ENCODE measurements at places on chromosomes 2 and 18.

DNA sequence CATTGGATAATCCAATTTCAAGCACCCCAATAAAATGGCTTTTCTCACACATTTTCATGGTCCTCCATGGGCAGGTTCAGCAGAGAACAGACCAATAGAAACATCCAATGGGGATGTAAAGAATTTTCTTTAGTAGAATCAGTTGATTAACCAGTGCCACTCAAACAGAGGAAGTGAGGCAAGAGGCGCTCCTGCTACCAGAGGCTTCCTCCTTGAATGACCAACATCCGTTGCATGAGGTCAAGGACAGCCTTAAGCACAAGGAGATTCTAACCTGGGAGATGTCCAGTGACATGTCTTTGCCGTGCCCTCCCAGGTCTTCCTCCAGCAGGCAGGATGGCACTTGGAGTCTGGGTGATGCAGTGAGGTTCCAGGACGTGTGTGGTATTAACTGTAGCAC, 146.6 kb downstream of the PIEZO2 start:
- H3K27me3 ChIP-seq = peaks cover 2% of the 10 kb centered on the region
- H3K27ac ChIP-seq = no peak overlapping the region
- DNase-seq = no peak
- H3K4me1 ChIP-seq = no peaks in the 10 kb centered on the region

DNA sequence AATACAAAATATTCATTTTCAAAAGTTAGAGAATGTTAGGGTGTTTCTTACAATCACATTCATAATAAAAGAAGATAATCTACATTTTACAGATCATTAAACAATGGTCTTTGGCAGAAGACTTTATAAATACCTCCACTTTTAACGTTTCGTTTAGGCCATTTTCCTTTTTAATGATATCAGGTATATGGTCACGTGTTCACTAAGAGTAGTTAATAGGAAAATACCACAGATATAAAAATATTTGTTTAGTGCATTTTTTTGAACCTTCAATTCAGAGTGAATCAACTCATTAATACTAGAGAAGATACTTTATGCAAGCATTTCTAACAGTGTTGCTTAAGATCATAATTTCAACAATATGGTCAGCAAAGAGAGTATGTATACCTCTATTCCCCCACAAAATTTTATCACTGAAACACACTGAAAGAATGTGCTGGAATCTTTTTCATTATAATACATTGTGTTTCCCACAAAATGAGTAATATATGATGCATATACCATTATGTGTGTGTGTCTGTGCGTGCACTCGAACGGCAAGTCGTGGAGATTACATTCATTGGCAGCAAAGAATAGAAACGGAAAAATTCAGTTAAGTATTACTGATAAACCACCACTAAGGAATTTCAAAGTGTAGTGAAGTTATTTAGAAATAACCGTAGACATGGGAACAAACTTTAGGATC, 319.9 kb upstream of the THUMPD2 start:
- no peaks in the 10 kb centered on the region for H3K4me1 ChIP-seq
- H3K27ac ChIP-seq = no peak overlapping the region
- H3K27me3 ChIP-seq = peaks cover 3% of the 10 kb centered on the region
- no peak for DNase-seq
- H3K4me3 ChIP-seq = no peak overlapping the region

DNA sequence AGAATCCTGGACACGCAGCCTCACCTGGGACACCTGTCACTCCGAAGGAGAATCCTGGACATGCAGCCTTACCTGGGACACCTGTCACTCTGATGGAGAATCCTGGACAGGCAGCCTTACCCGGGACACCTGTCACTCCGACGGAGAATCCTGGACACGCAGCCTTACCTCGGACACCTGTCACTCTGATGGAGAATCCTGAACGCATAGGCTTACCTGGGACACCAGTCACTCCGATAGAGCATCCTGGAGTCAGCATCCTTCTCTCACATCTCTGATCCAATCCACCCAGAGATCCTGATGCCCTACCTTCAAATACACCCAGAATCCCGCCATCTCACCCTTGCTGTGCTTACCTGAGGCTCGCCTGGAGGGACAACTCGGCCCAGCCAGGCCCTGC, 154.9 kb downstream of the NDUFA10 start:
- no peak overlapping the region for H3K27ac ChIP-seq
- no peak for DNase-seq
- H3K4me1 ChIP-seq = no peaks in the 10 kb centered on the region
- H3K36me3 ChIP-seq = no peaks in the 10 kb centered on the region
- no peak overlapping the region for H3K4me3 ChIP-seq

DNA sequence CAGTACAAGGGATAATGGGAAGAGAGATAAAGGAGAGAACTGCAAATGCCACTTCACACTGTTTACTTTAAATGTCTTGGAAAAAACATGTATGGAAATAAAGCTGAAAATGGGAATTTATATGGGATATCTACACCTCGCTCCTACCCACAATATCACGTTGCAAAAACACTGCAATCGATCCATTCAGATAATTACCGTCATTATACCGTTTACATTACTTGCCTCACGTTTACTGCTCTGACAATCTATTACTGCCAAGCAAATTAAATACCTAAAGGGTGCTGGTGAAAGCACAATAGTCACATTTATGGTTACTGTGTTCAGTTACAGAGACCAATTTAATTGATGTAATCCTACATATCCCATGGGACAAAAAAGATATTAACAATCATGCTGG, 214.7 kb upstream of the LYPD1 start:
- H3K4me1 ChIP-seq = no peaks in the 10 kb centered on the region
- no peaks in the 10 kb centered on the region for H3K36me3 ChIP-seq
- no peak overlapping the region for H3K4me3 ChIP-seq
- DNase-seq = no peak

- no peak for DNase-seq
- no peak overlapping the region for H3K27ac ChIP-seq
- no peaks in the 10 kb centered on the region for H3K36me3 ChIP-seq
- H3K4me3 ChIP-seq = no peak overlapping the region
Observed at GRCh38 chr2:48829036-48829435, 73.5 kb upstream of the LHCGR start.

DNA sequence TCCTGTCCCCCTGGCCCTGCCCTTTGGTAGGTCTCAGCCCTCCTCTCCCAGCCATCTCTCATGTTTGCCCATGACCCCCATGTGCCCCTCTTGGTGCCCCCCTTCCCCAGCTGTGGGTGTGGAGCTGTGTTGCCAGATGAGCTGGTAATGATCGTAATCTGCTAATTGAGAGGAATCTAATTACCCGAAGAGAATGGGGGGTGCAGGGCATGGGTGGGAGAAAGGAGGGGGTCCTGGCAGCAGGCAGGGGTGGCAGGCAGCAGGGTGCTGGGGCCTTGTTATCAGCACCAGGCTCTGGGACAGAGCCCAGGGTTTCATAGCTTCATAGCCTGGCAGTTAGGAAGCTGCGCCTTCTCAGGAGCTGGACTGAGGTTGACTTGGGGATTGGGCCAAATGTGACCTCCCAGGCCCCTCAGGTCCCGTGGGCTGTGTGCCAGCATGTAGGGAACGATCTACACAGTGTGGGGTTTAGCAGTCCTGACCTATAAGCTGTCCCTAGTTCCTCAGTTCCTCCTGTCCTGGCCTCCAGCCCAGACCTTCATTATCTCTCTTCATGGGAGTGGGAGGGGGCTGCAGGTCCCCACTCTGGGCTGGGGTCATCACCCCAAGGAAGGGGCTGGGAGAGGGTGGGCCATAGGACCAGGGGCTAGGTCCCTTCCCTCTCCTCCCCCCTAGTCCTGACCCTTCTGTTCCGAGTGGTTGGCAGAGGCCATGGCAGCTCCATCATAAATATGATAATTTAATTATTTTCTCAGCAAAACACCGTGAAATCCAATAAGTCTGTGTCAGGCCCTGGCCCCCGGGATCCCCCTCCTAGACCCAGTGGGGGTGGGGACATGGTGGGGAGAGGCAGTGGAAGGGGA, 6.5 kb upstream of the ASIC4 start:
- H3K4me1 ChIP-seq = peaks cover 7% of the 10 kb centered on the region
- peaks cover 33% of the 10 kb centered on the region for H3K27me3 ChIP-seq
- H3K27ac ChIP-seq = no peak overlapping the region
- no peak for DNase-seq

DNA sequence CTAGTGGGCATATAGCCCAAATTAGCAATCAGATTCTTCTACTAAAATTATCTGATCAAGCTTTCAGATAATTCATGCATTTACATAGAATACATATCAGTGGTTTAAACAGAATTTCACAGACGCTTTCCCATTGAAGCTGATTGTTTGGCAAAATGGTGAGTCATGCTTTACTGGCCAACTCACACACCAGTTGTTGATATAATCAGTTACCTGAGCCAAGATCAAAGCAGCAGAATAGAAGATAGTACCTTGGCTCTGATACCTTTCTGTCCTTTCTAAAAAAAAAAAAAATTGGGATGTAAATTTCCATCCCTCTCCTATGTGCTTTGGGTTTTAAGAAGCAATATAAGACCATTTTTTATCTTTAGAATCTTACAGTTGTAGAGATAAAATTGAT, 178.0 kb downstream of the MCFD2 start:
- no peak overlapping the region for H3K4me3 ChIP-seq
- peaks cover 4% of the 10 kb centered on the region for H3K36me3 ChIP-seq
- no peak overlapping the region for H3K27ac ChIP-seq
- peaks cover 6% of the 10 kb centered on the region for H3K4me1 ChIP-seq

- H3K4me3 ChIP-seq = no peak overlapping the region
- DNase-seq = peak; percentile 69
- no peak overlapping the region for H3K27ac ChIP-seq
- H3K36me3 ChIP-seq = no peaks in the 10 kb centered on the region
Observed at GRCh38 chr2:119174216-119174992, 15.9 kb upstream of the C1QL2 start.

DNA sequence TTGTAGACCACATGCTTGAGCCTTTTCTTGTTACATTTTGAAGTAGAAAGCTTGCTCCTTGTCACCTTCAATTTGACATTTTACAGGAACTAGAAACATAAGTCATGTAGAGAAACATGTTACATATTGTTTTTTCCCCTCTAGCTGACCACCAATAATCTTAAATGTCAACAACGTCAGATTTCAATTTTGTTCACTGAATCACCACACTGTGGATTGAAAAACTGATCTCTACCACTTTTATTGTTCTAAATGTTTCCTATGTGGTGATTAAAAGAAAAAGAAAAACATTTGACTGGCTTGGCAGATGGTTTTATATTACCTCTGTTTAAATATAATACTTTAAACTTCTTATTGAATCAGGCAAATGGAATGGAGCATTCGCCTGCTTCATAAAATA, 87.7 kb downstream of the DSEL start:
- H3K4me1 ChIP-seq = no peaks in the 10 kb centered on the region
- no peak for DNase-seq
- H3K27ac ChIP-seq = no peak overlapping the region
- H3K27me3 ChIP-seq = no peaks in the 10 kb centered on the region
- H3K36me3 ChIP-seq = no peaks in the 10 kb centered on the region

DNA sequence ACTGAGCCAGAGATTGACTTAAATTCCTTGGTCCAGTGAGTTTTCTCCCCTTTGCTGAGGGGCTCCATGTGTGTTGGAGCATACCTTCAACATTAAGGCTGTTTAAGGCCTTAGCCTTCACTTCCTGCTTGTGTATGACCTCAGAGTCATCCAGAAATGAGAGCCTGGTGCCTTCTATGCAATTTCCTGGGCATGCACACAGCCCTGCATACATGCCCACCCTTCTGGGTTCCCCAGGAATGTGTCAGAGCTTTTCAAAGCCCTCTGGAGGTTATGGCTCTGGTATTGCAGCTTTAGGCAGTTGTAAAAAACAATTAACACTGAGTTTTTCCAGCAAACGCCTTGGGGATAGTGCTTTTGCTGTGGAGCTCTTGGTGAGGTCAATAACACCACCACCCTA, 16.7 kb downstream of the IL1R1 start:
- no peaks in the 10 kb centered on the region for H3K36me3 ChIP-seq
- H3K4me1 ChIP-seq = no peaks in the 10 kb centered on the region
- no peak for DNase-seq
- no peak overlapping the region for H3K27ac ChIP-seq

DNA sequence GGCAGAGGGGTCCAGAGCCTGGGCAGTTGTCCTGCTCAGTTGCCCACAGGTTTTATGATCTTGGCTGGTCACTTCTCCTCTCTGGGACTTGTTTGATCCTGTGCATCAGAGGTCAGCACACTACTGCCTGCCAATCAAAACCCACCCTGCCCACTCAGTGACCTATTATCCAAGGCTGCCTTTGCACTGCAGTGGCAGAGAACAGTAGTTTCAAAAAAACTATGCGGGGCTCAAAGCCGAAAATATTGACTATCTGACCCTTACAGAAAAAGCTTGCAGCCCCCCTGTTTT, 218.2 kb downstream of the CYP26B1 start:
- H3K27me3 ChIP-seq = no peaks in the 10 kb centered on the region
- H3K4me3 ChIP-seq = no peak overlapping the region
- no peaks in the 10 kb centered on the region for H3K36me3 ChIP-seq
- H3K27ac ChIP-seq = no peak overlapping the region
- no peaks in the 10 kb centered on the region for H3K4me1 ChIP-seq

DNA sequence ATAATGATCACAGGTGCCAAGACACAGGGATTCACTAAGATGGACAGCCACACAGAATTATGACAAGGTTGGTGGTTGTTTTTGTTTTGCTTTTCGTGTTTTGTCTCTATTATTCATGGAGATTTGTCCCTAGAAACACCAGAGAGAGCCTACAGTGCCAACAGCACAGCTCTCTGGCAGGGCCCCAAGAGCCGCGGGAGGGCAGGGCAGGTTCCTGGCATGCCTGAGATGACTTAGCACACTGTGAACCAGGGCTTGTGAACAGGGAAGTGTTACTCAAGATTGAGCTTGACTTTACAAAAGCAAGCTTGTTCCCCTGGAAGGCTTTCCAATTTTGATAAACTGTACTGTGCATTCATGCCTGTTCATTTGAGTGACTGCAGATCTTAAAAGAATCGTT, 437.4 kb upstream of the SALL3 start:
- H3K36me3 ChIP-seq = no peaks in the 10 kb centered on the region
- H3K4me3 ChIP-seq = no peak overlapping the region
- H3K4me1 ChIP-seq = no peaks in the 10 kb centered on the region
- H3K27me3 ChIP-seq = no peaks in the 10 kb centered on the region
- no peak overlapping the region for H3K27ac ChIP-seq
- DNase-seq = no peak

GRCh38 chr18:3321133-3321812, 59.3 kb downstream of the MYL12B start:
- H3K4me1 ChIP-seq = peaks cover 4% of the 10 kb centered on the region
- H3K27ac ChIP-seq = no peak overlapping the region
- no peak overlapping the region for H3K4me3 ChIP-seq
- H3K27me3 ChIP-seq = peaks cover 9% of the 10 kb centered on the region

- peaks cover 11% of the 10 kb centered on the region for H3K4me1 ChIP-seq
- no peak overlapping the region for H3K27ac ChIP-seq
- no peak overlapping the region for H3K4me3 ChIP-seq
- peaks cover 12% of the 10 kb centered on the region for H3K27me3 ChIP-seq
- H3K36me3 ChIP-seq = no peaks in the 10 kb centered on the region
Observed at GRCh38 chr2:60497500-60497899, 56.0 kb downstream of the BCL11A start.

- no peak overlapping the region for H3K27ac ChIP-seq
- H3K36me3 ChIP-seq = no peaks in the 10 kb centered on the region
- peaks cover 4% of the 10 kb centered on the region for H3K27me3 ChIP-seq
- DNase-seq = no peak
- no peaks in the 10 kb centered on the region for H3K4me1 ChIP-seq
- H3K4me3 ChIP-seq = no peak overlapping the region
Observed at GRCh38 chr2:241780939-241781569, 4.4 kb downstream of the GAL3ST2 start.

Measured in activated naive CD8-positive, alpha-beta T cell treated with anti-CD3 and anti-CD28 coated beads, Interleukin-2, amount 10 ng/mL, durations not matched to agents 7 days and 5 days (primary cell).